SK-MEL-5 (cell line): ENCODE measurements at places on chromosomes 13 and 19. TPM values are rescaled to one million over a fixed set of nuclear protein-coding genes. Genes with fewer than 3 reads are reported as not detected.

The IZUMO1 gene
- total RNA-seq = not detected in 2 replicates

The SULT2B1 gene
- total RNA-seq = 0.27 and 0.34 TPM in 2 replicates

The KL gene
- total RNA-seq = not detected in 2 replicates

The RASIP1 gene
- total RNA-seq = 0.71 and 1.2 TPM in 2 replicates

The TUBGCP3 gene
- 16.8 and 17.1 TPM in 2 replicates for total RNA-seq

The ZNF497 gene
- 0.40 and 1.3 TPM in 2 replicates for total RNA-seq

The ZNF415 gene
- 0.21 TPM in 1 of 2 replicates, not detected in the other for total RNA-seq

The FGF22 gene
- 0.24 TPM in 1 of 2 replicates, not detected in the other for total RNA-seq

The KMT2B gene
- 3.7 and 5.9 TPM in 2 replicates for total RNA-seq
